IPS DF 6.9 (cell line): ENCODE measurements at places on chromosomes 6 and 20.
A peak's percentile ranks its signal among the peaks of the same experiment; 100 is the strongest.

- no peak for DNase-seq
Measured at GRCh38 chr20:35145141-35145564, 2.0 kb downstream of the EDEM2 start.

- DNase-seq = no peak
Measured at GRCh38 chr6:140445474-140446004, 1071.1 kb upstream of the CITED2 start.

GRCh38 chr6:122818866-122819265 lies 29.8 kb downstream of the SMPDL3A start:
- DNase-seq = no peak

- DNase-seq = no peak
Measured at GRCh38 chr6:100724222-100724621, 156.9 kb downstream of the ASCC3 start.

GRCh38 chr20:381581-382290 lies 1.2 kb downstream of the TRIB3 start:
- DNase-seq = no peak

- no peak for DNase-seq
Measured at GRCh38 chr20:10376270-10377075, 57.5 kb downstream of the MKKS start.

- no peak for DNase-seq
Measured at GRCh38 chr6:51963980-51964379, 123.4 kb downstream of the PKHD1 start.

- no peak for DNase-seq
Measured at GRCh38 chr6:137282254-137282653, 63.1 kb upstream of the IFNGR1 start.

DNA sequence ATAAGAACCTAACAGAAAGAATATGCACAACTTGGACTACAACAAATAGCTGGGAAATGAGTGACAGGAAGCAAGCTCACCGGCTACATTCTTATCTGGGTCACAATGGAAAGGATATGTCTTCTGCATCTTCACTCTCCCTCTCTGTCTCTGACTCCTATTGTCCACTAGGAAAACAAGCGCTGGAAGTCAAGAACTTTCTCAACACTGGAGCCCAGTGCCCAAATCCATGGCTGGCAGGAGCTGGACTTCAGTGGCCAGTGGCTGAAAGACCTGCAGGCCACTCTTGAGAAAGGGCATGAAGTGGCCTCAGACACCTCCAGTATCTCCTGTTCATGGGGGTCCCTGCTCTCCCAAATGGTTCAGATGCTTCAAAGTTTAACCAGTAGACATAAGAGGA lies 62.0 kb downstream of the FAM50B start:
- DNase-seq = no peak

DNA sequence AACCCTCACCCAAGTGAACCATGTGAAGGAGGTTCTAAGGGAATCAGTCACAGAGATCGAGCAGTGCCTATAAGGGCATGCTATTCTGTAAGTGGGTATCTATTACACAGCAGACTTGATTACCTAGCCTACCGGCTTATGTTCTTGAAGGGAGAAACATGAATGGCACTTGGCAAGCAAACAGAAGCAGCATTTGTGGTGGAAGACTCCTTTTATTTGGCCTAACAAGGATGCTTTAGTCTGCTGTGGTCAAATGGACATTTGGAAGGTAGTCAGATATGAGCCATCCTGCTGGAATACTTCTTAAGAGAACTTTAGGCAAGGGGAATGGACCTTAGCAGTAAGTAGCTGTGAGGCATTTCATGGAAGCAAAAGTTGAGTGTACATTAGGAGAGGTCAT lies 126.3 kb downstream of the COL12A1 start:
- DNase-seq = no peak

- DNase-seq = peak; percentile 47
Measured at GRCh38 chr6:146598772-146599405, at the start of gene ADGB. TSS of gene ADGB (plus strand) at chr6:146598972. CDS start at chr6:146599041, 69 bp downstream.
